ENCODE measurements at places on chromosomes 16 and 17.
A peak's percentile ranks its signal among the peaks of the same experiment; 100 is the strongest.

DNA sequence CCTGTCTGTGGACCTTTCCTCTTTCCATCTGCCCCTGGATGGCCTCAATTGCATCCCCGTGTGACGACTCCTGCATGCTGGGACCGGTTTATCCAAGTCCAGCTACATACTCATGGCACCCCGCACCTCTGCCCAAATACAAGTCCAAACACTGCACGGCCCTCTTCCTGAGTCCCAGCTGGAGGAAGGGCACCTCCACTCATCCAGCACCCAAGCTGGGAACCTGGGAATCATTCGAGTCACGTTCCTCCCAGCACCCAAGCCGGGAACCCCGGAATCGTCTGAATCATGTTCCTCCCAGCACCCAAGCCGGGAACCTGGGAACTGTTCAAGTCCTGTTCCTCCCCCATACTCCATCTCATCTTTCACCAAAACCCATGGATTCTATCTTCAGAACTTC lies 10.2 kb downstream of the TRARG1 start:
- DNase-seq, result no peak

DNA sequence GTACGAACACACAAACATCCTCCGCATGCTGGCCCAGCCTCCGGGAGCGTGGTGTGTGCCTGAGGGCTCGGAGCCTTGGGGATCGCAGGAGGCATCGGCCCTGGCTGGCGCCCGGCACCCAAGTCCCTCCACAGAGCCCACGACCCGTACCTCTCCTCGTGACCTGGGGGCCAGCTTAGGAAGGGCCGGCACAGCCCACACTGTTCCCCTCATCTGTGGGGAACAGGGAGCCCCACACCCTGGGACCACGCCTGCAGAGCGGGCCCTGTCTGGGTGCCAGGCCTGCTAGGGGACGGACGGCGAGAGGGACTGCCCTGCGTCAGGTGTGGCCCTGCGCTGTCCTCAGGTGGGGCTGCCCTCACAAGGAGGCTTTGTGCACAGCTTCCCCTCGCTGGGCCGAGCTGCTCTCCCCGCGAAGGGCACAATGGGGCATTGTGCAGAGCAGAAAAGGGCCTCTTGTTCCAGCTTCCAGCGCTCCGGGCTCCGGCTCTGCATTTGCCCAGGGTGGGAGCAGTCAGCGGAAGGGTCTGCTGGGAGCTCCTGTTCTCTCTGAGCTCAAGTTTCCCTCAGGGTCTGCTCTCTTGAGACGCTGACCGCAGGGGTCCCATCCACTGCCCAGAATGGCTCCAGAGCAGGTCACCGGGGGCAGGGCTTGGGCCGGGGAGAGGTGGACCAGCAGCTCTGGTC lies 1.7 kb upstream of the LMF1 start:
- no peak for DNase-seq

DNA sequence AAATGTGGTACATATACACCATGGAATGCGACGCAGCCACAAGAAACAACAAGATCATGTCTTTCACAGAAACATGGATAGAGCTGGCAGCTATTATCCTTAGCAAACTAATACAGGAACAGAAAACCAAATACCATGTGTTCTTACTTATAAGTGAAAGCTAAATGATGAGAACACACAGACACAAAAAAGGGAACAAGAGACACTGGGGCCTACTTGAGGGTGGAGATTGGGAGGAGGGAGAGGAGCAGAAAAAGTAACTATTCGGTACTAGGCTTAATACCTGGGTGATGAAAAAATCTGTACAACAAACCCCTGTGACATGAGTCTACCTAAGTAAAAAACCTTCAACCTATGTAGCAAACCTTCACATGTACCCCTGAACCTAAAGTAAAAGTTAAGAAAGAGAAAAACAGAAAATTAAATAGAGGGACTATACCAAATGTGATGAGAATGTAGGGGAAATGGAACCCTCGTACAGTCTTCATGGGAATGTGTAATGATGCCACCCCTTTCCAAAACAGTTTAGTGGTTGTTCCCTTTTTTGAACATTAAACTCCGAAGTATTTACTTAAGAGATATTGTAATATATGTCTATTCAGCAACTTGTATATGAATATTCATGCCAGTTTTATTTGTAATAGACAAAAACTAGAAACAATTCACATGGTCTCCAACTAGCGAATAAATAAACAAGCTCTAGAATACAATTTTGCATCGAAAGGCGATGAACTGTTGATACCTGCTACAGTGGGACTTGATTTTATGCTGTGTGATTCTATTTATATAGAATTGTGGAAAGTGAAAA lies 33.9 kb downstream of the AHSP start:
- no peak for DNase-seq

GRCh38 chr16:27169511-27170071 lies 33.7 kb upstream of the KDM8 start:
- DNase-seq, result no peak

DNA sequence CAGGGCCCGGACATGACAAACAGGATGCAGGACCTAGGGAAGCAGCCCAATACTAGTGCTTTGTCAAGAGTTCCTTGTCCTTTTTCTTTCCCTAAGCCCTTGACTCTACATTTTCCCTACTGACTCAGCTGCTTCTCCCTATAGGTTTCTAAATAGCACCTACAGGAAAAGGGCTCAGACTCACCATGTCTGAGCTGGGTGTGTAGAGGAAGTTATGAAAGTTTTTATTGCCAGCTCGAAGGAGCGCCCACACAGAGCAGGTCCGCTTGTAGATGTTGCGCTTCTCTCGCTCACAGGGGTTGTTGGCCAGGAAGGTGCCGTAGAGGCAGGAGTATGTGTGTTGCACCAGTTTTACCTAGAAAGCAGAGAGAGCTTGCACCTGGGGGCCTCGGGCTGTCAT lies 10.6 kb downstream of the MTMR4 start:
- DNase-seq, result no peak

GRCh38 chr16:78034530-78034929 lies 12.2 kb downstream of the CLEC3A start:
- DNase-seq, result no peak

GRCh38 chr16:13070268-13070667 lies 168.9 kb downstream of the SHISA9 start:
- peak; percentile 21 for DNase-seq

GRCh38 chr17:32007463-32008298 lies 498 bp downstream of the LRRC37B start:
- no peak for DNase-seq

- no peak for DNase-seq
Measured at GRCh38 chr16:68086336-68086841, 1.2 kb downstream of the NFATC3 start.
